ENCODE measurements at places on chromosomes 4 and X. TPM values are rescaled to one million over a fixed set of nuclear protein-coding genes. Genes with fewer than 3 reads are reported as not detected.
A peak's percentile ranks its signal among the peaks of the same experiment; 100 is the strongest.

GRCh38 chrX:110491846-110492620 is 133.4 kb downstream of the RTL9 start:
- no peak for DNase-seq

NPY1R gene
- 5.1 TPM for total RNA-seq

GRCh38 chrX:140475025-140475424 is 29.8 kb downstream of the SOX3 start:
- DNase-seq = no peak

SPARCL1 gene
- 783 TPM for total RNA-seq

GRCh38 chrX:10117301-10117700 is 39.5 kb upstream of the CLCN4 start:
- DNase-seq = no peak

- DNase-seq = no peak
Measured at GRCh38 chr4:25065932-25066590, 35.3 kb upstream of the LGI2 start.

DNA sequence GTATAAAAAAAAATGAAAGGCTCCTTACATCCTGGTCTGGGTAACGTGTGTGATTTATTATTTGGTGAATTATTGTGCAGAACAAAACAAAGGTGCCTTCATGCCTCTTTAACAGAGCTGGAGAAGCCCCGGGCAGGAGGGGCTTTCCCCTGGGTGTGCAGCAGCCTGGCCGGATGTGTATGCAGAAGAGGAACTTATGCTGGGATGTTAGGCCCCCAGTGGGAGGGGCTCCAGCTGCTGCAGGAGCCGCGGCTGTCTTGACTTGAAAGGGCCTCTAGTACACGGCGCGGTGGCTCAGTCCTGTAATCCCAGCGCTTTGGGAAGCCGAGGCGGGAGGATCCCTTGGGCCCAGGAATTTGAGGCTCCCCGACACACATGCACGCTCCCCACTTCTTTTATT is 16.0 kb downstream of the CCNQ start:
- DNase-seq = peak; percentile 25

DNA sequence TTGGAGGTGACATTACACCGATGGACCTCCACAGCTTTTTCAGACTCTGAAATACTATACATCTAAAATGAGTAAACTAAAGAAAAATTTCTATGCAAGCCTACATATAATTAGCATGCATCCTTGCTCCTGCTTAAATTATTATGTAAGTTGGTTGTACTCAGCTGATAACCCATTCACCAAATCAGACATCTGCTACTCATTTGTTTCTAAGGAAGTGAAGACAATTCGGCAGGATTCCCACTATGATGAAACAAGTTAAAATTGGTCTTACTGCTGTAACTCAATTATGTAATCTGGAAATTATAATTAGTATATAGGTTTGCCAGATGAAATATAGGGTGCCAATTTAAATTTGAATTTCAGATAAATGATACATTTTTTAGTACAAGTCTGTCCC is 59.5 kb upstream of the FGF13 start:
- no peak for DNase-seq

DNA sequence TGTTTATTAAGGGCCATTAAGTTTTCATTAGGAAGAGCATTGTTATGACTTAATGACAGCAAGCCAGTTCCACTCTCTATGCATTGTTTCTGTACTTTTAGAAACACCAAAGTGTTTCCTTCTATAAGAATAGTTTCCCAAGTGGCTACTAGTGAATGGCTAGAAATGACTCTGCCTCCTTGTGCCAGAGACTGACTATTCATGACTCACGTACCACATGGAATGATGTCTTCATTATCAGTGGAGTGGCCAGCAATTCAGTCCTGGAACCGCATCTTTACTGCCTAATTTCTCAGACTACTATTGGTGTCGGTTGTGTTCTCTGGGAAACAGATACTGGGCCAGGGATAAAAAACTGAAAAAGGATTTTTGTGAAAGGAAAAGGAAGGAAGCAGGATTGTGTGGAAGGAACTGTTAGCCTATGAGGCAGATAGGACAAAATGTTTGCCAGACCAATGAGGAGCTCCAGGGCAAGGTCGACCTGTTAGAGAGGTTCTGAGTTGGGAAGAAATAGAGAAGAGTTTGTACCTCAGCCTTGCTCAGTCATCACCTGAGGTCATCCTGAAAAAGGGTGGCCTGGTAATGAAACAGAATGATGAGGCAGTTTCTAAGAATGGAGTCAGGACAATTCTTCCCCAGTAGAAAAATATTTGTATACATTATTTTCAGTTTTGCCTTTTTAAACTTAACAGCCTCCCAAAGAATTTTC is 218.6 kb downstream of the SPCS3 start:
- no peak for DNase-seq

FTSJ1 gene
- total RNA-seq = 21.8 TPM

DNA sequence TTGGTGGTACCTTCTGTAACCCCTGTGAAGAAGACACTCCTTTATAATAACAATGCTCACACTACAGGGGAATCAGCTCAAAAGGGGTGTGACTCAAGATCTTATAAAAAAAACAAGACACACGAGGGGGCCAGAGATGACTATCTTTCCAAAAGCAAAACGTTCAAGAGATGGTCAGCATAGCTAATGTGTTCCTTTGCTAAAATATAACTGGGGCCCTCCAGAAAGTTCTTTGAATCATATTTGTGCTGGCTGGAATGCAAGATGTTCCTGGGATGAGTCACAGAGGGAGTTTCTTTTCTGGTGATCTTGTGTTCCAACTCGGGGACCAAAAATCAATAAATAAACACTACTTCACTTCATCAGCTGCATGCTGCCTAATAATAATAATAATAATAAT is 46.5 kb downstream of the RAI2 start:
- DNase-seq = no peak

GRCh38 chr4:113273721-113274220 is 224.3 kb downstream of the ANK2 start:
- DNase-seq = no peak

STBD1 gene
- total RNA-seq = 9.1 TPM

TRIM60 gene
- not detected for total RNA-seq

DNA sequence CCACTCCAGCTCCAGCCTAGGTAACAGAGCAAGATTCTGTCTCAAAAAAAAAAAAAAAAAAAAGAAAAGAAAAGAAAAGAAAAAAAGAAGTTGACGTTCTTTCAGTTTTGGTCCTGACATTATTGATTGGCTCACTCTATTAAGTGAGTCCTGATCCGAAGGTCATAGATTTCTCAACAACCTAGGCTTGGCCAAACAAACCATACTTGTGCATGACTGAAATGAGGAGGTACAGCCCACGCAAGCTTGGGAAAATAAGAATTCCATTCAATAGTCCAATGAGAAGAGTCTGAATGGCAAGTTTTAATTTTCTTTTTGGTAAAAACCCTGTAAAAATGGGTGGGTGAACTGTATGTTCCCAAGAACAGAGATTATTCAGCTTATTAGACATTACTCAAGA is 3.2 kb upstream of the ETNPPL start:
- DNase-seq = no peak

GRCh38 chr4:164304861-164305260 is 449.1 kb upstream of the SMIM31 start:
- DNase-seq = no peak

TSPAN6 gene
- 76.8 TPM for total RNA-seq

SPANXN2 gene
- total RNA-seq = not detected

GRCh38 chr4:98845960-98846359 is 83.0 kb downstream of the EIF4E start:
- DNase-seq = no peak

- DNase-seq = no peak
Measured at GRCh38 chr4:41029098-41029497, 185.2 kb downstream of the APBB2 start.

DNA sequence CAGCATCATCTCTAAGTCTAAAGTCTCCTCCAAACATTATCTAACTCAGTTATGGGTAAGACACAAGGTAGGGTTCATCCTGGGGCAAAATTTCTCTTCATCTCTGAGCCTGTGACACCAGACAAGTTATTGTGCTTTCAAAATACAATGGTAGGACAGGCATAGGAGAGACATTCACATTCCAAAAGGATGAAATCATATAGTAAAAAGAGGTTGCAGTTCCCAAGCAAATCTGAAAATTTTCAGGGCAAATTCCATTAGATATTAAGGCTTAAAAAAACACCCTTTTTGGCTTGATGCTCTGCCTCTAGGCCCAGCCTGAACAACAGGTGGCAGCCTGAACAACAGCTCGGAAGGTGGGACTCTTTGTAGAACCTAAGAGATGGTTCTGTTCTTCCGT is 448.3 kb upstream of the SLIT2 start:
- no peak for DNase-seq

VCX gene
- total RNA-seq = not detected

- no peak for DNase-seq
Measured at GRCh38 chr4:33071535-33071934, 2351.4 kb downstream of the PCDH7 start.

- no peak for DNase-seq
Measured at GRCh38 chr4:19947349-19947748, 304.4 kb upstream of the SLIT2 start.

DNA sequence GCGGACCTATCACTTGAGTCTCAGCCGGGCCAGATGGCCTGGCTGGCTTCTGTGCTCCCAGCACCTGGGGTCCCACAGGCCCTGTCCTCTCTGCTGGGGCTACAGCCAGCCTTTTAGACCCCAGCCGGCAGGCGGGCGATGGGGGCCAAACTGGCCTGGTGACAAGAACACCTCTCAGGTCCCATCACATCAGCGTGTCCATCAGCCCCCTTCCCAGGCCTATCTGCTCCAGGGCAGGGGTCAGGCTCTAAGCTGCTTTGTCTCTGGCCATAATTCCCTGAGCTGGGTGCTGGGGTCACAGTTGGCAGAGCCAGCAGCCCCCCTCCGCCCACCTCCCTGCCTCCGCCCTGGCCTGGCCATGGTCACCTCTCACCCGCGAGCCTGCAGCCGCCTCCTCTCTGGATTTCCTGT is 77.7 kb downstream of the PPP2R2C start:
- no peak for DNase-seq

DNA sequence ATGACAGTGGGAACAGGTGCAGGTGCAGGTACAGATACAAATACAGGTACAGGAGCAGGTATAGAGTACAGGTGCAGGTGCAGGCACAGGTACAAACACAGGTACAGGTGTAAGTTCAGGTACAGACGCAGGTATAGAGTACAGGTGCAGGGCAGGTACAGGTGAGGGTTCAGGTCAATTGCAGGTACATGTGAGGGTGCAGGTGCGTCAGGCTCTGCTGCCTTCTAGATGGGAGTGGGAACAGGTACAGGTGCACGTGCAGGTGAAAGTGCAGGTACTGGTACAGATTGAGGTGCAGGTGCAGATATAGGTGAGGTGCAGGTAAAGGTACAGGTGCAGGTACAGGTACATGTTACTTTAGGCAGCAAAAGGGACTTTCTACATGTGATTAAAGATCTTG is 85.7 kb downstream of the CRLF2 start:
- DNase-seq = no peak

All from urinary bladder (tissue), 4 donors.